ENCODE measurements at places on chromosomes 5 and 9.

DNA sequence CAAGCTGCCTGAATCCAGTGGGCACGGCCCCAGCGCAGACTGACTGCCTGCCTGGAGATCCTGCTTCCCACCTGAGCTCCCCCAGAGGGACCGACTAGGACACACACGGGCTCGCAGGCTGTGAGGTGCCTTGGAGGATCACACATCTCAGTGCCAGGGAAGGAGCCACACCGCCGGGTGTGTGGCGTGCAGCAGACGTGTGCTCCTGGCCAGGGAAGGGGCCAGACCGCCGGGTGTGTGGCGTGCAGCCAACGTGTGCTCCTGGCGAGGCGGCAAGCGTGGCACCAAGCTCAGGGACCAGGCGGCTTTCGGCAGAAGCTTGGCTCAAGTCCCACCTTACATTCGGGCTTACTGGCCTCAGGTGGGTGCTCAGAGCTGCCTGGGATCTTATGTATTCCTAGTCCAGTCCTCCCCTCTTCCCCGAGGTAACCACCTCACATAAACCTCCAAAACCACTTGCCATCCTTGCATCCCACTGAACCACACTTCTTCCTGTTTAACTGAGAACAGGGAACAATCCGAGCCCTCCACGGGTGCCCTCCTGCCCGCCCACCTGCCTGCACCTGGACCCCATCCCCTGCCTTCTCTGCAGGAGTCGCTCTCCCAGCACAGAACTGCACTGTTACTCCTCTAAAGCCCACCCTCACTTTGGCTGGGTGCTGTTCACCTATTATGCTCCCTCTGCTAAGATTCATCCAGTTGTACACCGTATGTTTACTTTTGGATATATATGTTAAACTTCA lies 22.4 kb upstream of the MRNIP start:
- no peak for DNase-seq

- no peak for DNase-seq
These were observed 183.9 kb downstream of the GRIA1 start for GRCh38 chr5:153674356-153674755.

DNA sequence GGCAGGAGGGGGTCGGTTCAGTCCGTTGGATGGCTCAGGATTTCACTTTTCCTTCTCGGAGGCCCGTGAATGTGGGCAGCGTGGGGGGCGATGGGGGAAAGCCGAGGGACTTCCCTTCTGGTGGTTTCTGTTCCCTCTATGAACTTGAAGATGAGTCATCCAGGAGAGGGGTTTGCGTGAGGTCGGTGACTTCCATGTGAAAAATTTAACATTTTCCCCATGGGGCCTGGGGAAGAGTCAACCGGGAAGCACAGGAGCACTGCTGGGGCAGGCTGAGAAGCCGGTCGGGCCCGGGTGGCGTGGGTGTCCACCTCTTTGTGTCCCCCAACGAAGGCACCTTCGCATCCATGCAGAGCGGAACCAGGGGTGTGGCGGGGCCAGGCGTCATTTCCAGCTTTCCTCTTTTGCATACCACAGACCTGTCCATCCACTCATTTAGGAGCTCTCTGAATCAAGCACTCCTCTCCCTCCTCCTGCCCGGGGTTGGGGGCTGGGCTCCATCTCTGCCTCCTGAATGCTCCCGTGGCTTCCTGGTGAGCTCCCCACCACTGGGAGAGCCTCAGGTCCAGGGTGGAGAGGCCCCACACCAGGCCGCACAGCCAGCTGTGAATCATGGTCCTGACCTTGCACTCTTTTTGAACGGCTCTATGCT lies 68.4 kb downstream of the ANKRD33B start:
- no peak for DNase-seq

DNA sequence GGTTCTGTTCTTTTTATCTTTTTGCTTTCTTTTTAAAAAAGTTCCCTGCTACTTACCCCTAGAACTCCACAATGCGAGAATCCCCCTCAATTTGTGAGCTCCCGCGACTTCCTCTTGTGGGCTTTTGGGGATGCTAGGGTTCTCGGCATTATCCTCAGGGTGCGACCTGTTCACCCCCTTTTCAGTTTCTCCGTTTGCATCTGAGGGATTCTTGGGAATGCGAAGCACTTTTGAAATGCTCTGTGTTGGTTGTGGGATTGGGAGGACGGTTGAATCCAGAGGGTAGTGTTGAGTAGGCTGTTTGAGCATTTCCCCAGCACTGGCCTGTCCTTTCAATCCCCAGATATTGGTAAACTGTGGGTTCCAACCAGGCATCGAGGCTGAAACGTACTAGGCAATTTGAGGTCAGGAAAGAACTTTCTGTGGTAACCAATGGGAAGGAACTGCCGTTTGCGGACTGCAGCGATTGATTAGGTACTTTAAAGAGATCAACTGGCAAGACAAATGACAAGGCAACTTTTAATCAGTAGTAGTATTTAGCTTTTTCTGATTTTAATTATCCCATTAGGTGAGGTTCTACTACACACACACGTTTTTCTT lies 415 bp downstream of the XRCC4 start:
- DNase-seq, result no peak

- no peak for DNase-seq
These were observed 21.4 kb upstream of the SPARC start for GRCh38 chr5:151708126-151708525.

DNA sequence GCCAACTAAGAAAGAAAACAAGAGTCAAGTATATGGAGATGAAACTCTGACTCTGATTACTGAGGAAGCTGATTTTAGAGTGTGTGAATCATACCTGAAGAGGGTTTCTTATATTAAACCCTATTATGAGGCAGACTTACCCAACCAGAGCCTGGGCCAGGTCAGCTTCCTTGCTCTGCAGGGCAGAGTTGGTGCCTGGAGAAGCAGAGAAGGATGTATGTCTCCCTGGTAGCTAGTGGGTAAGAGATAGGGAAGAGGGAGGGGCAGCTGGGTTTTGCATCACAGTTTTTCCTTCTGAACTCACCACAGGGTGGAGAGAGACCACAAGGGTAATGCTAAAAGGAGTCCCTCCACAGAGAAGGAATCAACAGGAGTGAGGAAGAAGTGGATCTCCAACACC lies 104.1 kb downstream of the CMYA5 start:
- no peak for DNase-seq

DNA sequence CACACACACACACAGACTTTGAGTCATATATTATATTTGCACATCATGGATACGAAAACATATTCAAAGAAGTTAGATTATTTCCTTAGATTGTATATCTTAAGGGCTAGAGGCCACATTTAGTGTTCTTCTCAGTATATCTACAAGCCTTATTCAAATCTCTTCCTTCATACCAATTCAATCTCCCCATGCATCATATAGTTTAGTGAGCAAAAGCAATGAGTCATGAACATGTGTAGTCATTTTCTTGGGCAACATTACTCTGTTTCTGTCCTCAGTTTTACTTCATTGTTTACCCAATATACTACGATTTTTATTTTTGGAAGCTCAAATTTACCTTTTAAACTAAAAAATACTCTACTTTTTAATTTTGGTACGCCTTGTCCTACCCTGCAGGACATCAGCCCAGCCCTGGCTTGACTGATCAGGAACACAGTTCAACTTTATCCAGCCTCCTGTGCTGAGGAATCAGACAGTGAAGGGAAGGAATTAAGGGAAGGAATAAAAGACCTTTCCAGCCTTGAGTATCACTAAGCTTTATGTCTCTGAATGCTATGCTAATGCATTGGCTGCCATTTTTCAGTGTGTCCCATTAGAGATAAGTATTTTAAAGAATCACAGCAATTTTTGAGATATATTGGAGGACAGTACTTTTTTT lies 101.7 kb upstream of the FST start:
- no peak for DNase-seq

- DNase-seq, result no peak
These were observed 712.1 kb upstream of the MEF2C start for GRCh38 chr5:89595056-89595455.

GRCh38 chr9:137715321-137715720 lies 96.5 kb downstream of the EHMT1 start:
- DNase-seq, result no peak

- DNase-seq, result no peak
These were observed 28.4 kb upstream of the SSBP2 start for GRCh38 chr5:81779125-81779915.

DNA sequence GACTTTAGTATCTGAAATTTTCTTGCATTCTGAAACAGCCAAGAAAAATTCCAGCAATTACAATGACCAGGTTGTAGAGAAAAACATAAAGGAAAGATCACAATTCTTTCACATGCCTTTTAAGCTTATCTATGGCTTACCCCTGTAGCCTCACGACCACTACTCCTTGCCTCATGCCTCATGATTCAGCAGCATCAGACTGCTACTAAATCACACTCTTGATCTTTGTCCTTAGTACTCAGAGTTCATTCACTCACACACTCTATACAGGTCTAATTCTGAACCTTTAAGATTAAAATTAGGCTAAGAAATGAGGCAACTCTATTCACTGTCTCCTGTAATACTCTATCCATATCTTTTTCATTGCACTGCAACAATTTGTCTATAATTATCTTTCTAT lies 415.1 kb downstream of the MLLT3 start:
- no peak for DNase-seq

- DNase-seq, result no peak
These were observed 541 bp downstream of the GNPDA1 start for GRCh38 chr5:142012186-142012785.

DNA sequence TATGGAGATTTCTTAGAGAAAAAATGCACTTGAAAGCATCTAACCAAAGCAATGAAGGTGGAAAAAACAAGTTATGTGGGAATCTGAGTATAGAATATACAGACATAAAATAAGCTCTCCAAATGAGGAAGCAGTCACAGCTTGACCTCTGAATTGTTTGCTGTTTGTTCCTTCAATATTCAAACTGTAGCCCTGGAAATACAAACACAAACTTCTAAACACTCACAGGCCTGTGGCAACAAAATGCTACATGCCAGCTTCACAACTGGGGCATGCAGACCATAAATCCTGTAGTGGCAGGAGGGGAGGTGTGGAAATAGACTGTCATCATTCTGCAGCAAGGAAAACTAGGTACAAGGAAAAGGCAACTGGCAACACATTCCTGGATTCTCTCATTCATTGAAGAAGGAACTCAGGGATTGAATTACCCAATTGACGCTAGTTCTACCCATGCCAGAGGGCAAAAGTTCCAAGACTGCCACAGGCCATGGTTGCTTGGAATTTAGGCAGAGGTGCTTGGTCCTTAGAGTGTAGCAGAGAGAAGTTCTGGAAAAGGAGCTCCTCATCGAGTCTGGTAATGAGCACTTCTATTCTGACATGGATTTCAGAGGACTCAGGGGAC lies 349.6 kb downstream of the PDE4D start:
- no peak for DNase-seq

DNA sequence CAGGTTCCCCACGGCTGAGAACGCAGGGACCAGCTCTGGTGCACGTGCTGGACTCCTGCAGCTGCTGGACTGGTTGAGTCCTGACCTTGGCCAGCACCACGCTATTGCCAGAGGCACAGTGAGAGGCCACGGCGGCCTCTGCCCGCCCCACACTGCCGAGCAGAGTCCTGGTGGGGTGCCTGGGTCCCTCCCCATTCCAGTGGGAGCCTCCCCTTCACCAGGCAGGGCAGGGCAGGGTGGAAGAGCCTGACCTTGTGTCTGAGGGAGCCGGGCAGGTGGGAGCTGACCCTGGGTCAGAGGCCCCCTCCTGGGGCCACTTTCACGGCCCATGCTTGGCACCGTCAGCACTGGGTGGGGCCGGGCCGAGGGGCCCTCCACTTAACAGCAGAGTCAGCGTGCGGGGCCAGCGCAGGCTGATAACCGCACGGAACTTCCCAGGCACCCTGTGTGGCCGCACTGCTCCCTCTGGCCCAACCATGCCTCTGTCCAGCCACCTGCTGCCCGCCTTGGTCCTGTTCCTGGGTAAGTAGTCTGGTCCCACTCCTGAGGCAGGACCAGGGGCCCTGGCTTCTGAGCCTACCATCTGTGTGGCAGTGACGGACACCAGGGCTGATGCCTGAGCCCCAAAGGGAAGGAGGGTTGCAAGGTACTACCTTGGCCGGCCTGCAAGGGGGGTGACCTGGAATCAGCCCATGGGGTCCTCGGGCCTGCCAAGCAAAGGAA lies at the start of gene MAMDC4:
Gene MAMDC4, plus strand, starts transcription at position 406 of the 723 bp plus-strand sequence. Its CDS starts 71 bp downstream, at position 477.
- no peak for DNase-seq

DNA sequence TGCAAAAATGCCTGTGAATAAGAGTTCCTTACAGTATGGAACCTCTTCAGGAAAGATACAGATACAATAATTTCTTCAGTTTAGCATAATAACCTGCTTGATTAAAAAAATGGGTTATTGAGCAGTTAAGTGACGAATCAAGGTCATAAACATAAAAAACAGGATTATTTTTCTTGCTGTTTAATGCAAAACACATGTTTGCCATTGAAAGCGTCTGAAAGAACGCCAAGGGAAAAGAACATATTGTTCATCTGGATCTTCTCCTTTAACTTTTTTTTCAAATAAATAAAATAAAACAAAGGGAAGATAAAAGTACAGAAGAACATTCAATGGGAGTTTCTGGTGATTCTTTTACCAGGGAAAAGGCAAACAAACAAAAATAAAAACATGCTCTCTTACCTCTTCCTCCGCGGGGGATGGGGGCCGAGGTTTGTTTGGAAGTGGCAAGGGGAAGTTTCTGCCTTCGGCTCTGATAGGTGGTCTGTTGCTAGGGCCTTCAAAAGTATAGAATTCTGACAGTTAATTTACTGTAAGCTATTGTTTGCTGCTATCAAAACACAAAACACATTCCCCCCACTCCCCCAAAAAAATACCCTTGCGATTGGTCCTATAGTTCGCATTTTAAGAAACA lies 20.1 kb downstream of the C5orf58 start:
- no peak for DNase-seq

DNA sequence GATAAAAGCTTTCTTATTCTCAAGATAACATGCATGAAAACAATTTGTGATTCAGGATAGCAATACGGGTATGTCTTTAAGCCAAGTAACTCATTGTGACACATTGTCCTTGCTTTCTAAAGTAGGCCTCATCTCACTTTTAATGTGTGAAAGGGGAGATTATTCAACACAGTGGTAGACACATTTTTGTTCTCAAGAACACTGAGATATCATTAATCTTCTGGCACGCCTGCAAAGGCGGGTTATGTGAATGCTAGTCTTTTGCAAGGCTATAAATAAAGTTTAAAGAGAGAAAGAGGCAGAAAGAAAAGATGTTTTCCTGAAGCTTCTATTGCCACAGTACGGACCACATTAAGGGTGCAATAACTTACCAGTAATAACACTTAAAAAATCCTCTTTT lies 181.8 kb upstream of the MEF2C start:
- no peak for DNase-seq

DNA sequence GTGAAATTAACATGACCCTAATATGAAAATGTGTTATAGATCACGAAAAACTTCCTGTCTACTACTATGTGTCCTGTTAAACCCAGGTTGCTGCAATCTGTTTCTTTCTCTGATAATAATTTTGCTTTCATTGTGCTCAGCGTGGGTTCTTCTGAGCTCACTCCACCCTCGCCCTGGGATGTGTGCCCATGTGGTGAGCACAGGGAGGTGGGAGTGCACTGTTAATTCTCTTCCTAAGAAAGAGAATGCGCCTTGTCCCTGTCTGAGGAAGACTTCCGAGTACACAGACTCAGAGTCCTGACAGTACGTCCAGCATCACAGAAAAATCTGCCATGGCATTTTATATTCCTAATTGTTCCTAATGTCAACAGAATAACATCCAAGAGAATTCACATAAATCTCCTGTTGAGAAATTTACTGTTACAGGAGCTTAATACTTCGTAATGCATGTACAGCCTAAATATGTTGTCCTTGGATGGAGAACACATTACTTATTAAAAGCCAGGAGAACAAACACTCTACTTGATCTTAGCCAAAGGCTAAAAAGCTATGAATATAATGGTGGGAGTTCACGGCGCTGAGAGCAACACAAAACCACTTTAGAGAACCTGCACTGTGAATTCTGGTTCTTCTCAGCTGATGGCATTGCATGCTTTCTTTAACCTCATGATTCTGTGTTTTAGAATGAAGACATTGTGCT lies 102.6 kb downstream of the PDE4D start:
- no peak for DNase-seq

- no peak for DNase-seq
These were observed 178.0 kb downstream of the GAPVD1 start for GRCh38 chr9:125439434-125440272.
